Hematopoietic multipotent progenitor cell treated with erythropoietin and hydrocortisone succinate and interleukin-3 and kit ligand, for 17 days (in vitro differentiated cells): ENCODE measurements at places on chromosomes 1 and 21.

DNA sequence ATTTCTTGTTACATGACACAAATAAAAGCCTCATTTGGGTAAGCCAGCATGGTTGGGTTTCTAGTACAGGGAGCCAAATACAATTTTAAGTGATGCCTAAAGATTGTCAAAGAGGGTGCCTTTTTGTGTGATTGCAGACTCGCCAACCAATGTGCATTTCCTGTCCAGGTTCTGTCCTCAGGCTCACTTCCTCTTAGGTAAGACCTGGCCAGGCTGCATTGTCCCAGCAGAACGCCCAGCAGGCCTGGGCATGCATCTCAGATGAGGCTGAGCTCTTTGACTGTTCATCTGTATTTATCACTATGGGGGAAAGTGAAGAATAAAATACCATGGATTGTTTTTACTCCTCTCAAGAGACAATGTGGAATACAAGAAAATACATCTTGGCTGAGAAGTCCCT, 49.7 kb downstream of the KCNC4 start:
- DNase-seq, result no peak

- DNase-seq, result no peak
These were observed 1.9 kb upstream of the SLFNL1 start for GRCh38 chr1:41023279-41023990.

- no peak for DNase-seq
These were observed at the start of gene HPDL for GRCh38 chr1:45326627-45327623. Gene HPDL, plus strand, starts transcription at chr1:45326895. Its CDS starts 254 bp downstream, at chr1:45327149.

- no peak for DNase-seq
These were observed 2.7 kb downstream of the DIO1 start for GRCh38 chr1:53896635-53897229.

DNA sequence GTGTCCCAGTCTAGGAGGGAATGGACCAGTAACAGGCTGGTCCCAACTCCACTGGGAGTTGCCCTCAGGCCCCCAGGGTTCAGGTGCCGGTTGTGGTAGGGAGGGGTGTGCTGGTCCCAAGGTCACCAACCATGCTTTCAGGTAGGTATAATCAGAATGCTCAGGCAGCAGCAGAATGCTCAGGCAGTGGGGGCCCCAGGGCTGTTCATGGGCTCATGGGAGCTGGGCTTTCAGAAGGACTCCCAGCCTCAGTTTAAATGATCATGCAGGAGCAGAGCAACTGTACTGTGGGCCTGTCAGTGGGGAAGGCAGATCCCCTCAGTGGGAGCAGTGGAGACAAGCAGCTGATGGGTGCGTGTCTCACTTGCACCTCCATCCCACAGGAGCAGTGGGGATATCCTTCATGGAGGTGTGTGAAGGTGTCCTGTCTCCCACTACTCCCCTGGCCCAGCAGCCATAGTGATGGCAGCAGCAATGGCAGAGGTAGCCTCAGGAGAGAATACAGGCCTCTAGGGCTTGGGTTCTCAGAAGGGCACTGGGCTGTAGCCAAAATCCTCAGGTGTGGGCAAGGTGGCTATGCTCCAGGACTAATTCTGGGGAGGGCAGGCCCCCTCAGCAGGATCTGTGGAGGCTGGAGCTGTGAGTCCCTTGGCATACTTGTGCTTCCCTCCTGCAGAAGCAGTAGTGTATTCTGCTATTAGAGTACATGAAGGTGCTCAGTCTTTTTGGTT, 917.3 kb upstream of the B3GALT2 start:
- no peak for DNase-seq

DNA sequence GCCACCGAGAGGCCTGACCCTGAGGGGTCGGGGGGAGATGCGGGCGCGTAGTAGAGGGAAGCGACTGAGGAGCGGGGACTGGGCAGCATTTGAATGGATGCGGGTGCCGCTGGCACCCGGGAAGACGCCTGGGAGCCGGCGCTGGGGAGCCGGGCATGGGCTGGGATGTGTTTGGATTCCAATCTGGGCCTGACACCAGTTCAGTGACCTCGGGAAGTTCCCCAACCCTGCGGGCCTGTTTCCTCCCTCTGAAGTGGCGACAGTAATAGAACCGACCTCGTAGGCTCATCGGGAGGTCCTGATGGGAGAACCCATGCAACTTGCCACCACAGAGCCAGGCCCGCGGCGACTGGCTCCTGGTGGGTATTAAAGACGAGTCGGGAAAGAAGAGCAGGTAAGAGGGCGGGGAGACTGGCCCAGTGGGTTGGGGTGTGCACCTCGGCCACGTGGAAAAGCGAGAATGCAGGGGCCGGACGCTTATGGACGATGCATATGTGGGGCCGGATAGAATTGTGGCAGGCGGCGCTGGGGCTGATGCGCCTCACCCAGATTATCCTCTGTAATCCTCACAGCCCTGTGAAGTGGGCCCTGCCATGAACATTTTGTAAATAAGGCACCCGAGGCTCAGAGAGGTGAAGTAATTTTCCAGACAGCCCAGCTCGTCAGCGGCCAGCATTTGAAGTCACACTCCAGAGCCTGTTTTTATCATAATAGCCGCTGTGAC, 105.8 kb downstream of the SLC16A1 start:
- DNase-seq, result no peak
